ENCODE measurements at places on chromosomes 1 and 21. TPM values are rescaled to one million over a fixed set of nuclear protein-coding genes. Genes with fewer than 3 reads are reported as not detected.

CFHR2 gene
- not detected for total RNA-seq

KRTAP8-1 gene
- not detected for total RNA-seq

ASTN1 gene
- not detected for total RNA-seq

TNFRSF4 gene
- not detected for total RNA-seq

OR2L5 gene
- total RNA-seq = not detected

AIM2 gene
- total RNA-seq = not detected

LRRC3 gene
- 2.0 TPM for total RNA-seq

OR2T33 gene
- not detected for total RNA-seq

B3GALT5 gene
- 0.19 TPM for total RNA-seq

FCGR3A gene
- total RNA-seq = not detected

MIXL1 gene
- not detected for total RNA-seq

BRINP3 gene
- total RNA-seq = not detected

RAB25 gene
- not detected for total RNA-seq

PAX7 gene
- 0.56 TPM for total RNA-seq

KLHL17 gene
- 10.3 TPM for total RNA-seq

CBR3 gene
- total RNA-seq = 12.7 TPM

CEP104 gene
- total RNA-seq = 15.7 TPM

BGLAP gene
- total RNA-seq = 0.23 TPM

ERG gene
- total RNA-seq = not detected

HLX gene
- 3.7 TPM for total RNA-seq

SYF2 gene
- total RNA-seq = 37.3 TPM

LEPR gene
- total RNA-seq = 2.9 TPM

GJA8 gene
- not detected for total RNA-seq

F3 gene
- 3.2 TPM for total RNA-seq

LRRC8C gene
- 10.1 TPM for total RNA-seq

TRIM67 gene
- total RNA-seq = 0.09 TPM

Measured in A549 treated with GW870086 at 1 μM for 4 hours (cell line).